GM13977 (cell line): ENCODE measurements at places on chromosomes 16 and 17.

DNA sequence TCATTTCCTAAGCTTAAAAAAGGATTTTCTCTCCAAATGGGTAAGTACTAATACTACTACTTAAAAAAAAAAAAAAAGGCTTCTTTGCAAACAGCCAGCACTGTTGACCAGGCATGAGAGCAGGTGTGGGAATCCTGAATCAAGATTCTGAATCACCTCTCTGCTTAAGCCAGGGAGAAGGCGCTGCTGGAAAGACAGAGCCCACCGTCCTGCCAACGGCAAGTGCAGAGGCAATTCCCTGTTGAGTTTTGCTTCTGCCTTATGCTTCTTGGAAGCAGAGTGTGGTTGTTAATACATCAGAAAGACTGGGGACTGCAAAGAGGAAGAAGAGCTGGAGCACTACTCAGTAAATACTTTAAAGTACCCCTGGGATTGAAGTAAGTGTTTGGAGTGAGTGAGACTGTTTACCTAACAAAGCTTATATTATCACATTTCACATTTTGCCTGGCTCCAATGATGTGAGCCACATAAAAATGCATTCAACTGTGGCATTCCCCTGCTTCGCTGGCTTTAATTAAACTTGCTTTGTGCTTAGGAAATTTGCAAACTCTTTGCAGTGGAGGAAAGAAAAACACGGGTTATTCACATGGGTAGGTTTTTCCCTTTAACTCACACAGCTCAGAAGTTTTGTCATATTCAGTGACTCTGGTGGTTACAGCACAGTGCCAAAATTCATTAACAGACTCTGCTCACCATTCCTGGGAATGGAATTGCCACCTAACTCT, 86.0 kb upstream of the KIF2B start:
- no peak for DNase-seq

DNA sequence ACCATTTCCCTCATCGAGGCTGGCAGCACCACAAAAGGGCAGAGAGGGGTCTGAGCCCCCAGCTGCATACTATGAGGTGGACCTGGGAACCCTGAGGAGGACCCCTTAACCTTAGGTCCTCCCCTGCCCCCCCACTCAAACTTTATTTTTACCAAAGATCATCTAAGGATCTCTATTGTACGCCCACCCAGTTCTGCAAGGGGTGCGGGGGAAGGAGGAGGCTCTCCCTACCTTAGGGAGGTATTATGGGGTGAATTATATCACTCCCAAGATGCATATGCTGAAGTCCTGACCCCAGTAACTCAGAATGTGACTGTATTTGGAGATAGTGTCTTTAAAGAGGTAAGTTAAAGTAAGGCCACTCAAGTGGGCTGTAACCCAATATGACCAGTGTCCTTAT, 26.8 kb upstream of the EMP2 start:
- no peak for DNase-seq

- DNase-seq = no peak
These were observed 4.0 kb upstream of the P2RX5 start for GRCh38 chr17:3699951-3700350.

GRCh38 chr16:79943736-79944135, 343.2 kb upstream of the MAF start:
- no peak for DNase-seq

DNA sequence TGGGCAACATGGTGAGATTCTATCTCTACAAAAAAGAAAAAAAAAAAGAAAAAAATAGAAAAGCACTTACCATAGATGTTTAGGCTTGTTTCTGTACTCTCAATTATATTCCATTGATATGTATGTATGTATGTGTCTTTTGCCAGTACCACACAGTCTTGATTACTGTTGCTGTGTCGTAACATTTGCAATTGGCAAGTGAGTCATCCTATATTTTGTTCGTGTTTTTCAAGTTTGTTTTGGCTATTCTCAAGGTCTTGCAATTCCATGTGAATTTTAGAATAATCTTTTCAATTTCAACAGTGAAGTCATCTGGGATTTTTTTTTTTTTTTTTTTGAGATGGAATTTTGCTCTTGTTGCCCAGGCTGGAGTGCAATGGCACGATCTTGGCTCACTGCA, 19.3 kb downstream of the SPECC1 start:
- DNase-seq = no peak

DNA sequence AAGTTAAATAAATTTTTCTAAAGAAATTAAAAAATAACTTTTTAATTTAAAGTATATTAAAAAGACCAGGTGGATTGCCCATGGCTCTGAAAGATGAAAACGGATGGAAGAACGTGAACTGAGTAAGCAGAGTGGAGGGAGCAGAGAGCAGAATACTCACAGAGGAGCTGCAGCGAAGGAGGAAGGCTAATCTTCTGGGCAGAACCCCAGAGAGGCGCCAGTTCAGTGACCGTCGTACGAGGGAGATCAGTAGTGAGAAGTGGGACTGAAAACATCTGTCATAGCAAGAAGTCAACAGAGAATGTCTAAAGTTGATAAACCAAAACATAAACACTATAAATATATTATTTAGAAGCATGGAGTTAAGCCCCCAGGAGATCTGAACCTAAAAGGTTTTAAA, 34.9 kb downstream of the UBE2G1 start:
- peak; percentile 46 for DNase-seq

DNA sequence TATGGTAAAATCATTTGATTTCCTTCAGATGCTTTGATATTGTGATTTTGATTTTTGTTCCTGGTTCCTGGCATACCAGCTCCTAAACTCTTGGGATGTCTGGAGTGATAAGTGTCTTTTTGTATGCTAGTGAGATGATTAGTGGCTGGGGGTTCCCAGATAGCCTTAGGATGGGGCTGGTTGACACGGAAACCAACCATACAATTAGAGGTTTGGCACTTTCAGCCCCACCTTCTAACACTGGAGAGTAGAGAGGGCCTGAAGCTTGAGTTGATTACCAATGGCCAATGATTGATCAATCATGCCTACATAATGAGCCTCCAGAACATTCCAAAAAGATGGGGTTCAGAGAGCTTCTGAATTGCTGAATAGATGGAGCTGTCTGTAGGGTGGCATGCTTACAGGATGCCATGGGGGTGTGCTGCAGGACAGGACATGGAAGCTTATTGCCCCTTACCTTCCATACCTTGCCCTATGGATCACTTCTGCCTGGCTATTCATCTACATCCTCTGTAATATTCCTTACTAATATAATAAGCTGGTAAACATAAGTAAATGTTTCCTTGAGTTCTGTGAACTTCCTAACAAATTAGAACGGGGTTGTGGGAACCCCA, 22.8 kb downstream of the RNF112 start:
- DNase-seq = no peak

DNA sequence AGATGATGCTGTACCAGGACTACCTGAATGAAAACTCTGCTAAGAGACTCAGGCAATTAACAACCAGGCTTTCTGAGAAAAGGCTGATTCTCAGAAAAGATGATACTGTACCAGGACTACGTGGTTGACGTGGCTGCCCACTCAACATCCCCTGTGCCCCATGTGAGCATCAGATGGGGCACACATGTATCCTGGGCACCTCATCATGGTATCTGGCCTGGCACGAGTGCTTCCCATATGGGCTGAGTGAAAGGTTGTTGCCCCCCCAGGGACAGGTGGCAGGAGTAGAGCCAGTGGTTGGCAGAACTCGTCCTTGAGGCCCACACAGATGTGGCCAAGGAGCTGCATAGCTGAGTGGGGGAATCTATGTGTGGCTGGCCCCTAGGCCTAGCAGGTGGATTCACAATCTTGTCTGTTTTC, 3.5 kb upstream of the CES4A start:
- no peak for DNase-seq

GRCh38 chr17:35056013-35056412, 7.5 kb downstream of the RFFL start:
- DNase-seq = no peak
